Glomerular endothelial cell (primary cell): ENCODE measurements at places on chromosomes 7 and 10. TPM values are rescaled to one million over a fixed set of nuclear protein-coding genes. Genes with fewer than 3 reads are reported as not detected.

- DNase-seq = no peak
Observed at GRCh38 chr7:129089521-129090212, 34.8 kb upstream of the TNPO3 start.

DNA sequence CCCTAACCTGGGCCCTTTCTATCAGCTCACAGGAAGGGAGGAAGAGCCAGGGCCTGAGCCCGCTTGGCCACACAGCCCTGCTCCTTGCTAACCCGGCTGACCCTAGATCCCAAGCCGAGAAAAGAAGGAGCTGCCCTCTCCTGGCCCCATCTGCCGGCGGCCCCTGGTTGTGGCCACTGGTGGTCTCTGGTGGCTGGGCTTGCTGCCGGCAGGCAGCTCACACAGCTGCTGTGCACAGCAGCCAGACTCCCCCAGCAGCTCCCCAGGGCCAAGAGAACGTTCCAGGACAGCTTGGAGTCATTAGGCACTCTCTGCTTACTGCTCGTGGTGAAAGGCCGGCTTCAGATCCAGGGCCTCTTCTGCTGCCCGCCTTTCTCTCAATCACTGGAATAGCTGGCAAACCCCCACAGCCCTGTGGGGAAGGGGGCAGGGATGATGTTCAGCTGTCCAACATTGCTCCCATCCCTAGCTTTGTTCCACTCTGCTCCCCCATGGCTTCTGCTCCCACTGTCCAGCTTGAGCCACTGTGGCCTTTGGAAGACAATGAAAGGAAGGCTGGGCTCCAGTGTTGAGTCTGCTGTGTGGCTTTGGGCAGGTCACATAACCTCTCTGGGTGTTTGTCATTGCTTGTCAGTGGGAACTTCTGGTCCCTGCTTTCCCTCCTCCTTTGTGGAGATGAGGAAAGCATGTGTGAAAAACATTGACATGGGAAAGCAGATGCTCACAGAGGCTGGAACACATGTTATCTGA is 35.4 kb upstream of the COL13A1 start:
- no peak for DNase-seq

Gene SNCG
- 42.3 and 72.4 TPM in 2 replicates for total RNA-seq

Gene EBF3
- total RNA-seq = 2.0 TPM in 1 of 2 replicates, not detected in the other

DNA sequence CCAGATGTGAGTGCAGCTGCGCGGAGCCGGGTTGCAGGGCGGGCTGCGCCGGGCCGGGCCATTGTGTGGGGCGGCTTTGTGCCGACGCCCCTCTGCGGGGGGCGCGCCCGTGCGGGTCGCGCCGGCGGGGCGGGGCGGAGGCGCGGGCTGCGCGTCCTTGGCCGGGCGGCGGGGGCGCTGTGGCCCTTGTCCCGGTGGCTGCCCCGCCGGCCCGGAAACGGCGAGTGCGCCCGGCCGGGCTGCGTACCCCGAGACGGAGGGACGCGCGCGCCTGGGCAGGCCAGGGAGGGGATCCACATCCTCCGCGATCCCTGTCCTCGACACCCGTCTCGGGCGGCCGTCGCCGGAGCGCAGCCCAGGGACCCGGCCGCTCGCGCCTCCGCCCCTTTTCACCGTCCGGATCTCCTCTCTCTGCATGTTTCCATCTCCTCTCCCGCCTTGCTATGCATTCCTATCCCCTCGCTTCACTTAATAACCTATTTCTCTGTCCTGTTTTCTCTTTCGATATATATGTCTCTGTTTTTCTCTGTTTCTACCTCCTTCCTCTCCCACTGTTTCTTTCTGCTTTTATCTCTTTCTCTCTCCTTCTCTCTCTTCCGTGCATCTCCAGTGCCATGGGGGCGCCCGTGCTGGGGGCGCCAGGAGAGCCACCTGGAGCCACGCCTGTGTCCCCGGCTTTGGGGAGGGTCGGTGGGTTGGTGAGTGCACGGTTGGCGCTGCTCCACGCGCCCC is 765 bp downstream of the PFKFB3 start:
- DNase-seq = no peak

Gene TSC22D4
- 66.1 and 75.2 TPM in 2 replicates for total RNA-seq

DNA sequence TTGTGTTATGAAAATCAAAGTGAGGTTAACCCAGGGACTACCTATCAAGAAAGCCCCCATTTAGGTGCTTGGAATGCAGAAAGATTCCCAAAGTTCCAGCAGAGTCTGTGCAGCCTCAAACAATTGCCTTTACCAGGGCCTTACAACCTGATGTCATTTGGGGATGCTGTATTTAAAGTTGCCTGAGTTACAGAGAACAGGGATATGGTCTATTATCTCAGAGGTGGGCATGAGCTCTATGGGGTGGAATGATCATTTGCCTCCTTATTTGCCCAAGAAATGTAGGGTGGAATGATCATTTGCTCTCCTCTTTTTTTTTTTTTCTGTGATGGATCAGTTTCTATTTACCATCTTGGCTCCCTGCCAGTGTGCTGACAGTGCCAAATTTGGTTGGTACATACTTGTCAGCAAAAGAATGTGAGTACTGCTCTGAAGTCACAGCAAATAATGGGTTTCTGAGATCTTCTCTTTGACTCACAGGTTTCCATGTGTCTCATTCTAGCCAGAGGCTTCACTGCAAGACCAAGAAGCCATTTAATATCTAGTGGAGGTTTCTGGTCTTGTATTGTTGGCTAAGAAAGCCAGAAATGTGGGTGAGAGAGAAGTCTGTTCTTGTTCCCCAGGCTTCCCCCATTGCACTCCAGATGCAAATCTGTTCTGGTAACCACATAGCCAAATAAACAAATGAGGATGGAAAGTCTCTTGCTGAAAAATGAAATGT is 45.5 kb upstream of the ZNRF2 start:
- DNase-seq = no peak

DNA sequence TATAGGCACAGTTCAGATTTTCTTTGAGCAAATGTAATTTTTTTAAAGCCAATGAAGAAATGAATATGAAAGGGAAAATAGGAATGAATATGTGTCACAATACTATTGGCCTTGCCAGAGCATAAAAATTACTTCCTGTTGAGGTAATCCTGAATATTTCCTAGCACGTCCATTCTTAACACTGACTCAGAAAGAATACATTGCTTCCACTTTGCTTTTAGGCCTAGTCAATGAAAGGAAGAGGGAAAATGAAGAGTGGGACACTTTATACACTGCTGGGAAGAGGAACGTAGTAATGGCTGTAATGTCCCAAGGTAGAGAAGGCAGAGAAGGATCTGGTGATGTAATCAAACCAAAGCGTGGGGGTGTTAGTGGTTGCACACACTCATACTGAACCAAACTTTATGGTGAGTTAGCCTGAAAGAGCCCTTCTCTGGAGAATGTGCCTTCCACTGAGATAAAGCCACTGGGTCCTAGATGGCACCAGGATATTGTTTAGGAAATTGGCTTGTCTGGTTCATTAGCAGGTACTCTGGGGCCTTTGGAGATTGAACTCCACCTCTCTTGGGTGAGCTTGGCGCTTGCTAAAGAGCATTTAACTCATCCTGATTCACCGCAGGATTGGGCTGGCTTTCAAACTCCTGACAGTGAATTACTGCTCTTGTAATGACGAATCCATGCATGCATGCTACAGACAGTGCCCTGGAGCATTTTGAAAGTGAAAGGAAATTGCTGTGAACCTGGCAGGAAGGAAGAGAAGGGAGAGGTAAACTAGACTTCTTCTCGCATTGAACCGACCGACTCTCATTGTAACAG is 254.9 kb downstream of the KIAA1217 start:
- no peak for DNase-seq

DNA sequence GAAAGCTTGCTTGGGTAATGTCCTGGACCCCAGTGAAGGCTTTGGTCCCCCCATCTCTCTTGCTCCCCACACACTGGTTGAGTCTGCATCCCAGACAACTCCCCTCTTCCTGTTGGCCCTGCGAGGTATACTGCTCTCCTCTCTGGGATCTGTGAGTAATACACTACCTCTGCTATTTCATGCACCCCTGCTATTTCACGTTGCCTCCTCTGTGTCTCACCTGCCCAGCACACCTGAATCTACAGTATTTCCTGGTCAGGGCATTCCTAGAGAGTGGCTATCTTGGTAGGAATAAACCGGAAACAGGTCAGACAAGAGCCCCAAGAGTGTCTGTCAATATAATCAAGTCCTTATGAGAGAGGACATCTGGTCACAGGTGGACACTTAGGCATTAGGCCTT is 114.3 kb upstream of the ODAD2 start:
- DNase-seq = no peak
